HuH-7.5 (cell line): ENCODE measurements at places on chromosomes 12 and 14.

GRCh38 chr14:105167303-105168092 lies 1.1 kb downstream of the JAG2 start:
- peak; percentile 75 for DNase-seq

DNA sequence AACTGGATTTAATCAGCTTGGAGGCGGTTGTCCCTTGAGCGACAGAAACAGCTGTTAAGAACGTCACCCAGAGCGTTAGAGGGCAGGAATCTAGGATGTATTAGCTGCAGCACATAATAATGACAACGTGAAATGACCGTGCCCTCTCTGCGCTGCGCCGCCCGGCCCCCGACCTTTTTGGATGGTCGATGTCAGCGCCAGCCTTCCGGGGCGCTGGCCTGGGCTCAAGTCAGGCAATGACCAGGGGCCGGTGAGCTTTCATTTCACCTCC lies 427 bp upstream of the TMEM120B start:
- no peak for DNase-seq

GRCh38 chr12:62995097-62995496 lies 60.1 kb upstream of the PPM1H start:
- no peak for DNase-seq

- DNase-seq = peak; percentile 10
Observed at GRCh38 chr12:125773033-125773640, 707.9 kb downstream of the AACS start.

DNA sequence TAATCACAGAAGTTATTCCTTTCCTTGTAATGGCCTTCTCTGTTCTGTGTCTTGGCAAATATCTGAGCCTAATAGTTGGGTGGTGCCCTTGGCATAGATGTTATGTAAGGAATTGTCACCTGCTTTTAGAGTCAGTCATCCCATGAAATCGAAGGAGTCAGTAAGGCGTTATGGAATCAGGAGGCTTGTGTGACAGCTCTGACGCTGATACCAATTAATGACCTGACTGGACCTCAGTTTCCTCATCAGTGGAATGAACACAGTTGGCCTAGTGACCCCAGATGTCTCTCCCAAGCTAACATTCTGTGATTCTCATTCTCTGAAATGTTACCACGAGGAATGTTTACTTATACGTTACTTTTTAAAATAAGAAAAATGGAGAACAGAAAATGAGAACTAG lies 32.1 kb downstream of the TXNRD1 start:
- no peak for DNase-seq
